ENCODE measurements at places on chromosomes 7 and 10.

DNA sequence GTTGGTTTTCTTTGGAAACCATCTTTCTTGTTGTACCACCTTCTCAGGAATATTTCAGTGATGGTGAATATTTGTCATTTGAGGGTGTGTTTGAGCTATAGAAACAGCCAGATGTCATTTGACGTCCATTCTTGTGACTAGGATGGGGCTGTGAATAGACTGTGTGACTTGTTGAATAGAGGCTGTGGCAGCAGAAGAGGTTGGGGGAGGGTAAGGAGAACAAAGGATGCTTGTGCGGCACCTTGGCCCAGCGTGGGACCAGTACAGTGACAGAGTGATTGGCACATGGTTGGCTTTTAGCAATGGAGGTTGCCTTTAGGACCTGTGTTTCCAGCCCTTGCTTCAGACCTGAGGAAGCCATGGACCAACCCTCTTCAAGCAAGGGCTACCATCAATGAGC lies 11.3 kb downstream of the DMBT1 start:
- no peak for DNase-seq

DNA sequence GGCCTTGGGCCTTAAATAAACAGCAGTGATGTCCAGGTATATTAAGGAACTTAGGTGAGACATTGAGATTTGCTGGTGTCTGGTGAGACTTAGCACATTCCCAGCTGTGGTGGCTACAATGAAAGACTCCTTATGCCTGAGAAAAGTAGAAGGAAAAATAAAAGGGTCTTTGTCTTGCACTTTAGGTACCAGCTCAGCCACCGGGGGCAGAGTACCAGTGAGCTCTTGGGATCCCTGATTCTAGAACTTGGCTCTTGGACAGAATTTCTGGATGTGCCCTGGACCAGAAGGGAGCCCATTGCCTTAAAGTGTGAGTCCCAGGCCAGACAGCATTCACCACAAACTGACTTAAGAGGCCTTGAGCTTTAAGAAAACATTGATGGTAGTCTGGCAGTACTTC lies 1038.7 kb downstream of the SORCS3 start:
- no peak for DNase-seq

DNA sequence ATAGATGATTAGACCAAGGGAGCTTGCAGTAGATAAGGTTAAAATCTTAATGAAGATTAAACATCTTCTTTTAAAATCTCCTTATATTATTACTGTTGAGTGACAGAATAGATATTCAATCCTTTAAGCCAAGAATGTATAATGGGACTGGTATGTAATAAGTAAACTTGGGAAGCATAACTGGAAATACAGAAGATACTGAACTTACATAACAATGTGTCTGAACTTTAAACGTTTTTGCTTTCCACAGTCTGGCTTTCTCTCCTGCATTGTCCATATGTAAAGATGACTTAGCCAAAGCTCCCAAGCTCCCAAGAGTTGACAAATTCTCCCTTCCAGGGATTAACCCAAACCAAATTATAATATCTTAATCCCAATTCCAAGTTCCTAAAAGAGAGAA lies 129.8 kb downstream of the KCND2 start:
- no peak for DNase-seq

GRCh38 chr10:45424668-45425404 lies 50.8 kb downstream of the ALOX5 start:
- no peak for DNase-seq

DNA sequence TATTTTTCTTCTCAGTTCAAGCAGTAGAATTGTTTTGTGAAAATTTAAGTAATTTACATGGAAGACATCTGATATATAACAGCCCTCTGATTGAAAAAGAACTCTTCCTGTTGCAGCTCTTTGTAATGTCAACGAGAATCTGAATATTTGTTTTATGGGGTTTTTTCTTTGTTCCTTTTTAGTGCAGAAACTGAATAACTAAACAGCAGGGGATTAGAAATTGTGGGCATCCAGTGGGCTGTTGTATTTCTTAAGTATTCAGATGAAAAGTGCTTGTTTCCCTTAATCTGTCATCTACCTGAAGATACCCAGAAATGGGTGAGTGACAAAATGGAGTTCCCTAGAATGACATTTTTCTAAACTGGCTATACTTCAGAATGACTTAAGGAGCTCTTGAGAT lies 7.4 kb downstream of the ARL4A start:
- DNase-seq, result no peak

DNA sequence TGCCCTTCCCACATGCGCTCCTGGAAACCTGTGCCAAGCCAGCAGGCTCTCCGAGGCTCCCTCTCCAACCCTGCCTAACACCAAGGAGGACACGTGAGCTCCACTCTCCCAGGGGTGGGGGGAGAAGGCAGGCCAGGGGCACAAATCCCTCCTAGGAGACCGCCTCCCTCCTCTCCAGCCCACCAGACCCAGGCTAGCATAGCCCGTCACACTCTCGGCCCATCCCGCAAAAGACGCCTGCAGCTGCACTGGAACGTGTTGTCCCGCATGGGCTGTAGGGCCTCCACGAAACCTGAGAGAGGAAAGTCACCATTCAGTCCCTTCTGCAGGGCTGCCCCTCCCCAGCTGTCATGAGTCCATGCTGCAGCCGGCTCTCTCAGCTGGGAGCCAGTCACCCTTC lies 126.3 kb downstream of the MAD1L1 start:
- no peak for DNase-seq

DNA sequence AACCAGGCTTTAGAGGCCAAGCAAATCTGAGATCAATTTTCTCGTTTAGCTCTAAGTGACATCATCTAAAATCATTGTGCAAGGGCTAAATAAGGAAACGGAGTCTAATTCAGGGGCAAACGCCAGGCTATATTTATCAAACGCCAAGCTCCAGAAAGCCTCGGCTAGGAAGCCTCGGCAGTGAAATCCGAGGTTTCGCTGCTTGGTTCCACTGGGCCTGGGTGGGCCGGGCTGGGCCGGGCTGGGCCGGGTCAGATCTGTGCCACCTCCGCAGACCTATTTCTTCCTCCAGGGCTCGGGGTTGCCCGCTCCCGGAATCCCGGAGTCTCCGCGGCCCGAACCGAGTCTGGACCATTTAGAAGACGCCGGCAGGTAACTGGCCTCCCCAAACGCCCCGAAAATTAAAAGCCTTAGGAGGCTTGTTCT lies 459 bp upstream of the FEZF1 start:
- no peak for DNase-seq

- DNase-seq, result no peak
Observed at GRCh38 chr10:11687779-11688447, 54.3 kb upstream of the ECHDC3 start.

GRCh38 chr7:99128076-99128950 lies 15.6 kb downstream of the SMURF1 start:
- DNase-seq, result no peak

DNA sequence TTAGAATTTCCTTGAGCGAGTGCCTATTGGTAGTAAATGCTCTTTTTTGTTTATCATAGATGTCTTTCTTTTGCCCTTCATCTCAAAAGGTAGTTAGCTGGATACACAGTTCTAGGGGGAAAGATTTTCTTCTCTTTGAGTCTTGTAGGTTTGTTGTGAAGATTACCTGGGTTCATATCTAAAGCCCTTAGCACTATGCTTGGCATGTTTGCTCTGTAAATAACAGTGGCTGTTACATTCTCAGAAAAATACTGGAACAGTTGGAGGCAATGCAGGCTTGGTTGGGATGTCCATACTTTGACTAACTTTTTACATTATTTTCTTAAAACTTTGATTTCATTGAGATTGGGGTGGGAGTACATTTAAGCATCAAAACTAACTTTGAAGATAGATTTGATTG lies 144.0 kb downstream of the AUTS2 start:
- DNase-seq, result no peak

- DNase-seq, result no peak
Observed at GRCh38 chr7:92790992-92791391, 45.4 kb downstream of the CDK6 start.

DNA sequence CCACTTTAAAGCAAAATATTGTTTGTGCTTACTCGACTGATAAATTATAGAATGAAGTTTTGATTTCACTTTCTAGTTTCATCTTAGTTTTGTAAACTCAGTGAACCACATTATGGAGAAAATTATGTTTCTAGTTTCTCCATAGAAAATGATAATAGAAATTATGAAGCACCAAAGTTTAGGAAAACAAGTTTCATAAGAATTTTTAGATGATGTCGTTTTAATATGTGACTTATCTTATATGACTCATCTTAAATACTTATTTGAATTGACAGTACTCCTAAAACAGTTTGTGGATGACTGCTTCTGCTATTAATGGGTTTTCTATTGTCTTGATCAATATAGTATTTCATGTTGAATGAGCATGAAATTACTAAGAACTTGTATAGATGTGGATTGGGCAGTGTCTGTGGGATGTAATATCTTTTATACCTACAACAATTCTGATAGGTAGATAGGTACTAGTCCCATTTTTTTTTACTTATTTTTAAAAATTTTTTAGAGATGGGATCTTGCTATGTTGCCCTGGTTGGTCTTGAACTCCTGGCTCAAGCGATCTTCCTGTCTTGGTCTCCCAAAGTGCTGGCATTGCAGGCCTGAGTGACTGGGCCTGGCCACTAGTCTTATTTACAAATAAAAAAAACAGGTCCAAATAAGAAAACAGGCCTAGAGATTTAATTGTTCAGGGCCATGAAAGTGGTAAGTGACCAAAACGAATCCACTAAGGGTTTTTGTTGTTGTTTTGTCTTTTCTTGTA lies 3.7 kb downstream of the HBP1 start:
- DNase-seq, result no peak

DNA sequence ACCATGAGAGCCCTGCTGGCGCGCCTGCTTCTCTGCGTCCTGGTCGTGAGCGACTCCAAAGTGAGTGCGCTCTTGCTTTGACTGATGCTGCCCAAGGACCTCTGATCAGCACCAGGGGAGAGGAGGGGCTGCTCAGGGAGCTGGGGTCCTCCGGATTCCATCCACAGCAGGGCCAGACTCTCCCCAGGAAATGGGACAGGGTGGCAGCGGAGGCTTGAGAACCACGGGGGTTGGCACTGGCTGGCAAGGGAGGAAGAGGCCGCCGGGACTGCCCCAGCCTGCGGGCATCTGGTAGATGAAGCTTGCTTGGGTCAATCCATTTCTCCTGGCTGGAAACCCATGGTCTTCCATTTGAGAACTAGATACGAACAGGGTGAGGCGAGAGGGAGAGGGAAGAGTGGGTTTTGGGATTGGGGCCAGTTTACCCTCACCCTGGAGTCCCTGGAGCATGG lies 647 bp downstream of the PLAU start:
- no peak for DNase-seq

DNA sequence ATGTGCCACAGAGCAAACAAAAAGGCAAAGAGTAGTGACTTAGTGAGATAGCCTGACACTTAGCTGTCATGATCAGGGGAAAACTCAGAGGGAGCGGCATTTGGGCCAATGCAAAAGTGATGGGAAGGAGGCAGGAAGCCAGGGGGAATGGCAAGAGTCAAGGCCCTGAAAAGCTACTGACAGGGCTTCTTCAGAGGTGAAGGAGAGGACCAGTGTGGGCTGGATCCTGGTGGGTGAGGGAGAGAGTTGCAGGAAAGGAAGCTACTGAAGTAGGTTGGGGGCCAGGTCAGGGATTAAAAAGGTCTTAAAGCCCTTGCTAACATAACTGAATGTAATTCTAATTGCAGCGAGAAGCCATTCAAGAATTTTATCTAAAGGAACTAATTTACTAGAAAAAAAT lies 117.0 kb downstream of the AASS start:
- no peak for DNase-seq

DNA sequence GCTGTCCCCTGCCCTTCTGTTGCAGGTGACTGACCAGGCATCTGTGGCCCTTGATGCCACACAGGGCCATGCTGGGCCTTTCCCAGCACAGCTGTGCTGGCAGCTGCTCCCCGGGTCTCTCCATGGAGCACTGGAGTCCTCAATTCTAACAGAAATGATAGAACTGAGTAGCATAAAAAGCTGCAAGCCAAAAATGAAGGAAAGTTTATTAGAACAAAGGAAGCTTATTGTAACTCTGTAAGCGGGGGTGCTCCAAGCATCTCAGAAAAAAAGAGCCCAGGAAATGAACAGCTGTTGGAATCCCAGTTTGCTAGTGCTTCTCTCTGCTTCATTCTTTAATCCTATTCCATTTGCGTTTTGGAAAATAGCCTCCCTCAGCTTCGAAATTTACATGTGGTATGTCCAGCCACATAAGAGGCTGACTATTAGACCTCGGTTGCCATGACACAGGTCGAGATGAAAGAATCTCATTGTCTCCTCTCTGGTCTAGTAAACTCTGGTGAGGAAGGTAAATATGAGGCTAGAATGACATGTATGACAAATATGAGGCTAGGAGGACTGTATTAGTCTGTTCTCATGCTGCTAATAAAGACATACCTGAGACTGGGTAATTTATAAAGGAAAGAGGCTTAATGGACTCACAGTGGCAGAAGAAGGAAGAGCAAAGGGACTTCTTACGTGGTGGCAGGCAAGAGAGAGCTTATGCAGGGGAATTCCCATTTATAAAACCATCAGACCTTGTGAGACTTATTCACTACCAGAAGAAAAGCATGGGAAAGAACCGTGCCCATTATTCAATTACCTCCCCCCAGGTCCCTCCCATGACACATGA lies 23.7 kb downstream of the EPDR1 start:
- no peak for DNase-seq

GRCh38 chr10:97016728-97017473 lies 168.9 kb downstream of the SLIT1 start:
- DNase-seq, result no peak

DNA sequence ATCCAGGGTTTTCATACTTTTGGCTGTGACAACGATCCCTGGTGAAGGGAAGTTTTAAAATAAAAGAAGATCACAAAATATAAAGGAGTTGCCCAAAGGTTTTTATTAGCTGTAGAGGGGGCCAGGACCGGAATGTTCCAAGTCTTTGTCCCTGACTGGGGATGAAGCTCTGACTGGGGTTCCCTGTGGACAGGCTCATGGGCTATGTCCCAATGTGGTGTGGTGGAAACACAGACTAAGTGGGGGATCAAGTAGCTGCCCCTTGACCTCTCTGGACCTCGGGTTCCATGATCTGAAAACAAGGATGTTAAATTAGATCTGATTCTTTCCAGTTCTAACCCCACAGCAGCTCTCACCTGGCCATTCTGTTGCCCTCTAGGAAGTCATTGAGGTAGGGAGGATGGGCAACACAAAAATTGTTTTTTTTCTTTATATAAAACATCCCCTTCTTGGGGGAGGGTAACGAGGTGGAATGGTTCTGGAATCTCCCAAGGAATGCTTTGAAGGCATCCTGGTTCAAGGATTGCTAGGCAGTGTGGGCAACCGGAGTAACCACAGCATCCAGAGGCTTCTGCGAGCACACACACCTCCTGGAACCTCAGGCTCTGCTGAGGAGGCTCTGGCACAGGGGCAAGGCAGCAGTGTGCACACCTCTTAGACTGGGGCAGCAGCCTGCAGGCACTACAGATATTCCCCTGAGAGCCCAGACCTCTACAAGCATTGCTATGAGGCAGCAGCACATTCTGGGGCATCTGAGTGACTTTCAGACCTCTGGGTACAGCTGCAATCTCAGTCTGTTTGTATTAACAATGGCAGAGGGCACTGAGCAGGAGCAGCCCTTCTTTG lies 21.4 kb upstream of the CRYGN start:
- no peak for DNase-seq

- DNase-seq, result no peak
Observed at GRCh38 chr7:12646139-12646538, 41.3 kb upstream of the ARL4A start.

Measured in stimulated activated CD4-positive, alpha-beta T cell treated with anti-CD3 and anti-CD28 coated beads, Interleukin-15, amount 100 ng/mL, for 1 hour (primary cell).